ENCODE measurements at places on chromosomes 2 and 18.

- no peak for DNase-seq
Measured at GRCh38 chr2:75498907-75499306, 61.8 kb downstream of the EVA1A start.

DNA sequence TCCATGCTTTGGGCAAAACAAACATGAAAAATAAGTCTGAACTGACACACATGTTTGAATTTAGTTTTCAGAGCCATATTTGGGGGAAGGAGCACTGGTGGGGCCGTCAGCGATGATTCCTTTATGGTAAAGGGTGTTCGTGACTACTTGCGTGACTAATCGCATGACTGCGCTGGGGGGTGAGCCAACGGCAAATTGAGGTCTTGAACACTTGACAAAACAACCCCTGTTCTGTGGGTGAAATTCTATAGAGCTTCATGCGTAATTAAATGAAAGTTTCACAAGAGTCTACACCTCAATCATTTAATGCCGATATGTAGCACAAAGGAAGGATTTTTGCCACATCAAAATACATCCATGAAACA lies 127.5 kb upstream of the CYP1B1 start:
- DNase-seq, result no peak

GRCh38 chr2:50781646-50782045 lies 250.3 kb downstream of the NRXN1 start:
- DNase-seq, result no peak

GRCh38 chr2:71634567-71634966 lies 181.2 kb downstream of the DYSF start:
- DNase-seq, result no peak

DNA sequence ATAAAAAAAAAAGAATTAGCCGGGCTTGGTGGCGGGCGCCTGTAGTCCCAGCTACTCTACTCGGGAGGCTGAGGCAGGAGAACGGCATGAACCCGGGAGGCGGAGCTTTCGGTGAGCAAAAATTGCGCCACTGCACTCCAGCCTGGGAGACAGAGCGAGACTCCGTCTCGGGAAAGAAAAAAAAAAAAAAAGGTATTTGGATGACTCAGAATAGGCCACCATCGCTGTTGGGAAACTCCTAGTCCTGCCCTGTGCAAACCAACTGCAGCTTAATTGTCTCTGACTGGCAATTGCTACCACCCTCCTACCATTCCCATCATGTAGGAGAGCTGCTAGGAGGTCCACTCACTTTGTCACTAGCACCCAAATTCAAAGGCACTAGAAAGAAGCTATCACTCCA lies 43.5 kb downstream of the ATP8B1 start:
- DNase-seq, result no peak

DNA sequence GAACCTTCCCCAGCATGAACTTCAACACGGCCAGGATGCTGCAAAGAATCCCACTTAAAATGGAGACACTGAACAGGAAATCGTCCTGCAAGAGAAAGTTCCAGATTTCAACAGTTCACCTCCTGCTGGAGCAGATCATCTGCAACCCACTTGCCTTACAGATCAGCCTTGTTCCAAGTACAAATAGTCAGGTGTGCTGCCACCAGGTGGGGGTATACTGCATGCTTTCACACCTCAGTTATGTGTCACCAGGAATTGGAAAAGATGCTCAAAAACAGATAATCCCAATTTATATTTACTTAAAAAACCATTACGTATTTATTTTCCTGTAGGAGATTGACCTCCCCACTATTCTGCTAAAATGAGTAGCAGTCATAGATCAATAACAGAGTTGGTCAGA lies 212.3 kb downstream of the MGAT5 start:
- DNase-seq, result peak; percentile 40

GRCh38 chr2:65574993-65575392 lies 142.6 kb upstream of the SPRED2 start:
- DNase-seq, result no peak

GRCh38 chr18:13791181-13791580 lies 32.8 kb upstream of the MC5R start:
- DNase-seq, result no peak

Measured in hematopoietic multipotent progenitor cell treated with erythropoietin and hydrocortisone succinate and interleukin-3 and kit ligand, for 4 days (in vitro differentiated cells).